ENCODE measurements at places on chromosomes 7 and 10. TPM values are rescaled to one million over a fixed set of nuclear protein-coding genes. Genes with fewer than 3 reads are reported as not detected.

DNA sequence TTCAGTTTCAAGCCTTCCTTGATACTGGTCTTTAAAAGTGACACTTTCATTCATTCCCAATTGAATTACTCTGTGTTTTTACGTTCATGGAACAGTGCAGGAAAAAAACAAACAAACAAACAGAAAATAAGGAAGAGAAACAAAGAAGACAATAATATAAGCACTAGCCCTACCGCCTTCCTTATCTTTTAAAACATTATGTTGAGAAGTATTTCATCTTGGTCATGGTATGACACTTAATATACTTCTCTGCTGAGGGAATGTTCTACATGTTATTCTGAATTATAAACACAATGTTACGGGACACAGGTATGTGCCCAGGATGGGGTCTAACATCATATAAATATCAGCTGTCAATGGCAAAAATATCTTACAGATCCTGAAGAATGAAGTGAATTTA lies 176.7 kb downstream of the SFMBT2 start:
- H3K4me3 ChIP-seq: no peak overlapping the region
- H3K27me3 ChIP-seq: no peaks in the 10 kb centered on the region
- no peak overlapping the region for H3K27ac ChIP-seq
- no peaks in the 10 kb centered on the region for H3K4me1 ChIP-seq

- no peak overlapping the region for H3K27ac ChIP-seq
- no peaks in the 10 kb centered on the region for H3K27me3 ChIP-seq
- no peaks in the 10 kb centered on the region for H3K4me1 ChIP-seq
- H3K4me3 ChIP-seq: no peak overlapping the region
Observed at GRCh38 chr10:98511876-98512275, 65.1 kb upstream of the HPS1 start.

DNA sequence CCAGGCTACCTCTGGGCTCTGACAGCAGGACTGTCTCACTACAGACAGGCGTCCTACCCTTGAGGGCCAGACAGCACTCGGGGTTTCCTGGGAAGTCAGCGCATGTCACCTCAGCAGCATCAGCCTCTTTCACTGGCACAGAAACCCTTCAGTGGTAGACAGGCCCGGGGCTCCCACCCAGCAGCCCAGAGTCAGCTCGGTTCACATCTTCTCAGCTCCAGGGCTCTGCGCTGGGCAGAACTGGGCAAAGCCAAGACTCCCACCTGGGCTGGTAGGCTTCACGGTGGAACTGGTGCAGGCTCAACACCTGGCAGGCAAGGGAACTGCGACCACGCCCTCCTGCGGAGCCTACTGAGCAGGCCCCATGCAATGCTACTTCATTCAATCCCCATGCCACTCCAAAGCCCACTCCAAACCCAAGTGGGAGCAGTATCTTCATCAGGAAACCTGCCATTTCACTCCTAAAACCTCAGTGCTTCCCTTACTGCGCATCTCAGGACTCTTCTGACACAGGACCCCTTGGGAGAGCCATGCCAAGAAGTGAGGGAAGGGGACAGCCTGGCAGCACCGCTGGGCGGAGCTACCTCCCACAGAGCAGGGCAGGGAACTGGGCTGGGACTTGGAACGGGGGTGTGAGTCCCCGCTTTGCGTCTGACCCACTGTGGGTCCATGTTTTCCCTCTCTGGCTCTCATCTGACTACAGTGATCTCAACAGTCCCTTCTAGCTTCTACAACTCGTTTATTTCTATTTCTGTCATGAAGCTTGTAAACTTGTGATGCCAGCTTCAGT lies 60.4 kb downstream of the SCRN1 start:
- H3K4me1 ChIP-seq: no peaks in the 10 kb centered on the region
- H3K27me3 ChIP-seq: no peaks in the 10 kb centered on the region
- H3K4me3 ChIP-seq: no peak overlapping the region
- H3K36me3 ChIP-seq: peaks cover 31% of the 10 kb centered on the region

- H3K4me3 ChIP-seq: no peak overlapping the region
- H3K27me3 ChIP-seq: peaks cover 3% of the 10 kb centered on the region
- peaks cover 4% of the 10 kb centered on the region for H3K4me1 ChIP-seq
- no peak for DNase-seq
- H3K36me3 ChIP-seq: no peaks in the 10 kb centered on the region
Observed at GRCh38 chr10:131886237-131886636, 14.6 kb upstream of the PPP2R2D start.

DNA sequence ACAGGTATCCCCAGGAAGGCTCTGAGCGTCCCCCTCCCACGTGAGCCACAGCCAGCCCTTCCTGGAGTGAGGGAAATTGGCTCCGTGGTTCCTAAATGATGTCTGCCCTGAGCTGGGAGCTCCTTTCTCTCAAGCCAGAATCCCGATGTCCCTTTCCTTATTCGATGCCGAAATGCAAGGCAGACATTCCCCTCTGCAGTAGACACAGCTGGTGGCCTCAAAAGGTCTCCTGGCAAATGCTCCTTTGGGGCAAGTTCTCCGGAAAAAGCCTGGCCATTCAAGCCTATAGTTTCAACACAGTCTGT lies 98.9 kb downstream of the HIP1 start:
- peaks cover 12% of the 10 kb centered on the region for H3K27me3 ChIP-seq
- no peak for DNase-seq
- H3K4me1 ChIP-seq: peaks cover 8% of the 10 kb centered on the region
- peak overlapping the region; percentile 51 for H3K4me3 ChIP-seq
- no peaks in the 10 kb centered on the region for H3K36me3 ChIP-seq
- H3K27ac ChIP-seq: no peak overlapping the region

- DNase-seq: peak; percentile 71
- H3K4me1 ChIP-seq: no peaks in the 10 kb centered on the region
- H3K36me3 ChIP-seq: no peaks in the 10 kb centered on the region
- H3K27me3 ChIP-seq: peaks cover 5% of the 10 kb centered on the region
- no peak overlapping the region for H3K4me3 ChIP-seq
Observed at GRCh38 chr7:1432411-1433082, 26.7 kb downstream of the MICALL2 start.

GRCh38 chr10:133001114-133001513 lies 58.7 kb upstream of the CFAP46 start:
- no peaks in the 10 kb centered on the region for H3K36me3 ChIP-seq
- no peak overlapping the region for H3K4me3 ChIP-seq
- no peak overlapping the region for H3K27ac ChIP-seq
- DNase-seq: no peak
- H3K27me3 ChIP-seq: no peaks in the 10 kb centered on the region

DNA sequence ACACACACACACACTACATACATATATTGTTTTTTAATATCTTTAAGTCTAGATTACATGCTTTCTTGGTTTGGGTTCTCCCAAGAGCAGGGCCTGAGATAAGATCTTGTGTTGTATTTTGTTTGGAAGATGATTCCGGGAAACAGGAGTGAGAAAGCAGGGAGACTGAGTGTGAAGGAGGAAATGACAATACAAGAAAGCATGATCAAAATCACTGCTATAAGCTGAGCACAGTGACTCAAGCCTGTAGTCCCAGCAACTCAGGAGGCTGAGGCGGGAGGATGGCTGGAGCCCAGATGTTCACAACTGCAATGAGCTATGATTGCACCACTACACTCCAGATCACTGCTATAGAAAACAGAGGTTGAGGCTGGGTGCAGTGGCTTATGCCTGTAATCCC lies 267.6 kb downstream of the SKIDA1 start:
- no peak overlapping the region for H3K27ac ChIP-seq
- H3K4me1 ChIP-seq: no peaks in the 10 kb centered on the region
- H3K4me3 ChIP-seq: no peak overlapping the region

GRCh38 chr7:20064974-20065862 lies 152.0 kb downstream of the MACC1 start:
- H3K4me3 ChIP-seq: no peak overlapping the region
- no peaks in the 10 kb centered on the region for H3K36me3 ChIP-seq
- H3K4me1 ChIP-seq: peaks cover 17% of the 10 kb centered on the region
- peak; percentile 83 for DNase-seq

GRCh38 chr7:128168667-128169210 lies 72.3 kb upstream of the LEP start:
- peaks cover 12% of the 10 kb centered on the region for H3K4me1 ChIP-seq
- no peaks in the 10 kb centered on the region for H3K36me3 ChIP-seq
- no peak overlapping the region for H3K27ac ChIP-seq
- peak; percentile 3 for DNase-seq
- H3K4me3 ChIP-seq: no peak overlapping the region

DNA sequence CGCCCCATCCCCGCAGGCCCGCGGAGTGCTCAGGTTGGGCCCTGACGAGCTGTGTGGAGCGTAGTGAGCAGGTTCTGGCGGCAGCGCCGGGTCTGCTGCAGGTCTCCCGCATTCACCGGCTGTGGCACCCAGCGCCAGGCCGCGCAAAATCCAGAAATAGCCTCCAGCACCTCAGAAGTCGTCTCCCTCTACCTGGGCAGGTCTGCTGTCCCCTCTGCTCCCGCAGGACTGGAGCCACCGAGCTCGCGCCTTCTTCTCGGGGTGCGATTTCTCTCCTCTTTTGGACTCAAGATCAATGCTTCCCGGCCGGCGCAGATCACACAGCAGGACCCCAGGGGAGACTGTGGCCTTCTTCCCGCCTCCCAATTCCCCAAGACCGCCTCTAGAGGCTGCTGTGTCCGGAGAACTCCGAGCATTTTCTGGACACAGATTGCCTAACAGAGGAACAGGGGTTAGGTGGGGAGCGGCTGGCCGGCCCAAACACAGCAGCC lies 8.4 kb downstream of the TLX1 start:
- H3K36me3 ChIP-seq: no peaks in the 10 kb centered on the region
- no peak overlapping the region for H3K27ac ChIP-seq
- no peak for DNase-seq
- H3K4me1 ChIP-seq: no peaks in the 10 kb centered on the region

GRCh38 chr7:2353936-2354185 lies 766 bp upstream of the EIF3B start:
- peak overlapping the region; percentile 69 for H3K4me3 ChIP-seq
- H3K36me3 ChIP-seq: peaks cover 6% of the 10 kb centered on the region
- H3K27me3 ChIP-seq: no peaks in the 10 kb centered on the region
- DNase-seq: no peak
- H3K4me1 ChIP-seq: peaks cover 13% of the 10 kb centered on the region

- H3K4me3 ChIP-seq: no peak overlapping the region
- no peak overlapping the region for H3K27ac ChIP-seq
- DNase-seq: no peak
- H3K27me3 ChIP-seq: no peaks in the 10 kb centered on the region
- no peaks in the 10 kb centered on the region for H3K4me1 ChIP-seq
- no peaks in the 10 kb centered on the region for H3K36me3 ChIP-seq
Observed at GRCh38 chr7:141280100-141280499, 206.2 kb downstream of the TMEM178B start.

- H3K36me3 ChIP-seq: no peaks in the 10 kb centered on the region
- no peak overlapping the region for H3K27ac ChIP-seq
- H3K4me1 ChIP-seq: no peaks in the 10 kb centered on the region
- DNase-seq: no peak
Observed at GRCh38 chr10:99629625-99629978, 9.4 kb upstream of the SLC25A28 start.

GRCh38 chr10:44971434-44971833 lies 7.2 kb downstream of the DEPP1 start:
- H3K4me1 ChIP-seq: peaks cover 62% of the 10 kb centered on the region
- DNase-seq: no peak
- no peak overlapping the region for H3K4me3 ChIP-seq
- no peak overlapping the region for H3K27ac ChIP-seq

GRCh38 chr7:721619-722248 lies 4.8 kb upstream of the DNAAF5 start:
- H3K27me3 ChIP-seq: no peaks in the 10 kb centered on the region
- peaks cover 4% of the 10 kb centered on the region for H3K36me3 ChIP-seq
- no peak overlapping the region for H3K27ac ChIP-seq
- H3K4me3 ChIP-seq: no peak overlapping the region
- no peak for DNase-seq
- peaks cover 5% of the 10 kb centered on the region for H3K4me1 ChIP-seq

- no peak for DNase-seq
- H3K27me3 ChIP-seq: no peaks in the 10 kb centered on the region
- H3K4me1 ChIP-seq: peaks cover 11% of the 10 kb centered on the region
- no peak overlapping the region for H3K4me3 ChIP-seq
- no peaks in the 10 kb centered on the region for H3K36me3 ChIP-seq
- H3K27ac ChIP-seq: no peak overlapping the region
Observed at GRCh38 chr10:31118556-31118955, 86.9 kb upstream of the ZNF438 start.

DNA sequence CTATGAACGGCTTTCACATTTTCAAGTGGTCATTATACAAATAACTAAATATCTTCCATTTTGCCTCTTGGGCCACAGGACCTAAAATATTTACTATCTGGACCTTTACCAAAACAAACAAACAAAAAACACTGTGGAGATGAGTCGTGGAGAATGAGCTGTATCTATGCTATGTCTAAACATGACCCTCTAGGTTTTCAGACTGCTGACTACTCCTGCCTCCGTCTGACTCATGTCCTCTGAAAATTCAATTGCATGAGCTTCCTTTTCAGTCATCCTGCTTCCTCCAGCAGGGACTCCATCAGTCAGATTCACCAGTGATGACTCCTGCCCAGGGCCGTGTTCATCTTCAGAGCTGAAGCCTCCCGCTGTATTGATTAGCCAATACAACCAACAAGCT lies 96.8 kb downstream of the COL28A1 start:
- no peak overlapping the region for H3K4me3 ChIP-seq
- no peaks in the 10 kb centered on the region for H3K4me1 ChIP-seq
- no peaks in the 10 kb centered on the region for H3K36me3 ChIP-seq
- no peaks in the 10 kb centered on the region for H3K27me3 ChIP-seq
- no peak overlapping the region for H3K27ac ChIP-seq
- DNase-seq: no peak

- no peak overlapping the region for H3K4me3 ChIP-seq
- H3K36me3 ChIP-seq: no peaks in the 10 kb centered on the region
- no peaks in the 10 kb centered on the region for H3K27me3 ChIP-seq
- no peak for DNase-seq
- peaks cover 3% of the 10 kb centered on the region for H3K4me1 ChIP-seq
Observed at GRCh38 chr10:1316121-1316808, 260.1 kb downstream of the WDR37 start.

DNA sequence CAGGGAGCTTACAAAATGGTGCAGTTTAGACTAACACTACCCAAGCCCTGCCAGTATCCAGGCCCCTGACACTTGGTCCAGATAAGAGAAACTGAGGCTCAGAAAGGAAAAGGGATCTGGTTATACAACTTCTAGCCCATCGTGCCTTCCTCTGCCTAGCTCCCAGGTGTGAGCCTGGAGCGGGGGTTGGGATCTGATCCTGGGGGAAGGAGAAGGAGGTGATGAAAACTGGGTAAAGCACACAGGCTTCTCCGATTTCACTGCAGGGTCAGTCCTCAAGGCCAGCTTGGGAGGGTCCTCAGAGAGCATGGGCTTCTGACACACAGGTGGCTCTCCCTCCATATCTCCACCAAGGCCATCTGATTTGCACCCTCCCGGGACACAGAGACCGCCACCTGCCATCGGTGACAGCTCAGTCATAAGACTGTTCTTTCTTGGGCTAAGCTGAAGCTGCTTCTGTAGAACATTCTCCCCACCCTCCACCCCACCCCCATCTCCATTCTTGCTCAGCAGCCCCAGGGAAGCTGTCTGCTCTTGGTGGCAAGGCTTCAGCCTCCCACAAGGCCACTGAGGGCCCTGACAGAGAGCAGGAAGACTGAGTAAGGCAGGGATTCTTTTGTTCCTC lies 16.4 kb downstream of the SRRM3 start:
- H3K4me1 ChIP-seq: no peaks in the 10 kb centered on the region
- no peak overlapping the region for H3K4me3 ChIP-seq

The FAM25C gene
- 0.57 TPM for total RNA-seq

The ACSL5 gene
- 13.0 TPM for total RNA-seq

The NUDT13 gene
- total RNA-seq: 1.8 TPM

The OR6V1 gene
- not detected for total RNA-seq

The IFIT1B gene
- 0.38 TPM for total RNA-seq

The CALCR gene
- total RNA-seq: 0.05 TPM

The MEOX2 gene
- 4.4 TPM for total RNA-seq

The DENND2A gene
- total RNA-seq: 1.0 TPM

The EN2 gene
- under 0.01 TPM for total RNA-seq

The KIAA1217 gene
- total RNA-seq: 9.7 TPM

The HK1 gene
- total RNA-seq: 52.6 TPM

The ABCC2 gene
- 1.1 TPM for total RNA-seq

The CPA4 gene
- 0.99 TPM for total RNA-seq

Measured in thymus (tissue), 14 donors.